ENCODE measurements at places on chromosomes 1 and 21.

GRCh38 chr1:53116307-53116810, 26.1 kb downstream of the SLC1A7 start:
- no peak for DNase-seq

DNA sequence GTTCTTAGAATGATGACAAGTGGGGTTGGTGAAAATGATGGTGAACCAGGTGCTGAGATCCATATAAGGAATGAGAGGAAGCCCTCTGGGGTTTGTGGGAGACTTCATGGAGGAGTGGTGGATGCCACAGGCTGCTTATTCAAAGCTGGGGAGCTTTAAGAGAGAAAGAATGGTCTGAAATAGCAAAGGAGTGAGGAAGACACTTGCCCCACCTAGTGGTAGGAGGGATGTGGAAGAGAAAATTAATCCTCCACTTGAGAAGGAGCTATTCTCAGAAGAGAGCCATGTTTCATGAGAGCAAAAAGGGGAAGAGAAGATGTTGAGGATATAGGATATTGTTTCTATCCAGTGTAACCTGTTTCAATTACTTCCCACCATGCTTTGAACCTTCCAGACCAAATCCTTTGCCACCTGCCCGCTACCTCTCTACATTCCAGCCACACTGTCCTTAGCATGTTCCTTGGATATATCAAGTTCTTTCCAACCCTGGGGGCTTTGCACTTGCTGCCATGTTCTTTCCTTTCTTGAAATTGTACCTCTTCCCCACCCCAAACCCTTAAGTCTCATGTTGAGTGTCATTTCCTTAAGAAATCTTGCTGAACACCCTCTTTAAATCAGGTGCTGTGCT, 19.6 kb upstream of the ZNF648 start:
- DNase-seq, result peak; percentile 36

GRCh38 chr1:163186862-163187261, 15.9 kb downstream of the RGS5 start:
- DNase-seq, result no peak

- DNase-seq, result no peak
Measured at GRCh38 chr1:66352792-66353191, 181.2 kb upstream of the SGIP1 start.

DNA sequence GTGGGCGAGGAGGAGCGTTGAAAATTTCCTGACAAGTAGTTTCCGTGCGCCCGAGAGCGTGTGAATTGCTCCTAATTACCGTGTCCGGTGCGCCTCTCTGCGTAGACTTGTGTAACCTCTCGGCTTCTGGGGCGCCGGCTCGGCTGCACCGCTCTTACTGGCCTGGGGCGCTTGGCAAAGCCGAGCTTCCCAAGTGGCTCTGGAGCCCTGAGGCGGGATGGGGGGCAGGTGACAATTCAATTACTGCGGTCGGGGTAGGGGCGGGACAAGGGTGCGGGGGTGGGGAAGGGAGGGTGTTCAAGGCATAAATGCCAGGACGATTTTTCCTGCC, 392 bp upstream of the DMRTA2 start:
- DNase-seq, result peak; percentile 36

DNA sequence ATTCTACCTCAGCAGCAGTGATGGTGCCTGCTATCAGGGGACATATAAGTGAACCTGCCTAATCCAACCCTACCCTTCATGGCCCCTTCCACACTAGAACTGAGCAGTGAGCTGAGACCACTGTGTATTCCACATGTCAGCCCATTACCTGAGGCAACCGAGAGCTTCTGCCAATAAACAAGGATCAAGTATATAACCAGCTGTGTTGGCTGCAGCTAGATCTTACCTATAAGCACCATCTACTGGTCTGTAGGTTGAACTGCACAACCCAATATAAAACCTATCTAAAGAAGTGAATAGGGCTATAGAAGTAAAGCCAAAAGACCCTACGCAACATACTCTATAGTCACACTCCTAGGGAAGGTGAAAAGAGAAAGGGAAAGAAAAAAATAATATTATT, 376.9 kb downstream of the HHIPL2 start:
- peak; percentile 5 for DNase-seq

GRCh38 chr21:45893740-45894449, 87.7 kb upstream of the COL6A1 start:
- DNase-seq, result no peak

GRCh38 chr1:245039196-245039595, 115.6 kb upstream of the KIF26B start:
- DNase-seq, result no peak

DNA sequence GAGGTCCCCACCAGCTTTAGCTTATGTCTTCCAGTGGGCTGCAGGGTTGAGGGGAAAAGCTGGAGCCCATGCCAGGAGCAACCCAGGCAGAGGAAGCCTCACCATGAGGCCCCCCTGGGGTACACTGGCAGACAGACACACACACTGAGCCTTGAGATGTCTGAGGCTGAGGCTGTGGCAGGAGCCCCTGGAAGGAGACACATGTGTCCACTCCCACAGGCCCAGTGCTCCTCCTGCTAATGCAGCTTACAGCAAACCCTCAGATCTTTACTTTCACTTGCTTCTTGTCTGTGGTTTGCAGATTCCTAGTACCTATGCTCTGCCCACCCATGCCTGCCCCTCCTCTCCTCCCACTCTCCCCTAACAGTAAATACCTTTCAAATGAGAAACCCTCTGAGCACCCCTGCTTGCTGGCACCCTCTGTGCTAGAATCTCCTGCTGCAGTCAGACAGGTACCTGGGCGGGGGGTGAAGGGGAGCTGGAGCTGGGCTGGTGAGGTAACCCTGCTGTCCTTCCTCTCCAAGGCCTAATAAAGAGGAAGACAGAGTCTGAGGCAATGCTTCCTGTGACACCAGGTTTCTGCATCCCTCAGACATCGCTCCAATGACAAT, 63.4 kb upstream of the NEK2 start:
- no peak for DNase-seq

GRCh38 chr1:153525088-153525728, 10.6 kb downstream of the S100A6 start:
- no peak for DNase-seq

DNA sequence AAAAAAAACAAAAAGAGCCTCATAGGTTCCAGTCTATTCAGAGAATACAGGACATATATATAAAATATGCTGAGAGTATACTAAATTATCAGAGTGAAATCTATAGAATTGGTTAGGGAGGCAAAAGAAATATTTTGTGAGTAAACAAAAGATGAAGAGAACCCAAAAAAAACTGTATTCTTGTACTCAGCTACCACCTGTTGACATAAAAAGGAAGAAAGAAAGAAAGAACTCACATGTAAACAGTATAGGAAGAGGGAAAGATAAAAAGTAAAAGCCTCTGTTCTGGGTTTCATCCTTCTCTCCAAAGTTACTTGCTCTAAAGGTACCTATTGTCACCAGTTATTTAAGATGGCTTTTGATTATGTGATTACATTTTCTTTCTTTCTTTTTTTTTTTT, 9.9 kb upstream of the BNIPL start:
- no peak for DNase-seq

GRCh38 chr1:198493329-198493728, 47.2 kb downstream of the ATP6V1G3 start:
- DNase-seq, result no peak

GRCh38 chr1:227785805-227786671, 29.4 kb upstream of the PRSS38 start:
- DNase-seq, result no peak

GRCh38 chr1:164664127-164664526, 105.1 kb downstream of the PBX1 start:
- no peak for DNase-seq

DNA sequence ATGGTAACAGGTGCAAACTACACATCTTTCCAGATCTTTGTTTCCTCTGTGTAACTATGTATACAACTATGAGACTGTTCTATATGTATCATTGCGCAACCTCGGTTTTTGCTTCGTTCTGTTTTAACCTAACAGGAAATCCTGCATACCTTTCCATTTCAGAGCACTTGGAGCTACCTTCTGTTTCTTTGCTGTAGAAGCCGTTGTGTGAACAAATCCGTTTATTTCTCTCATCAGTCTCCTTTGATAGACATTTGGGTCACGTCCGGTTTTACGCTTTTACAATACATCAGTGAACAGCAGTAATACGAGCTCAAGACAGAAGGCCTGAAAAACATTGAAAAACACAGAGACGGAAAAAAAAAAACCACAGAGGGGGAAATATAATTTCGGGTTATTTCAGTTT, 10.5 kb downstream of the ATP5IF1 start:
- DNase-seq, result no peak

DNA sequence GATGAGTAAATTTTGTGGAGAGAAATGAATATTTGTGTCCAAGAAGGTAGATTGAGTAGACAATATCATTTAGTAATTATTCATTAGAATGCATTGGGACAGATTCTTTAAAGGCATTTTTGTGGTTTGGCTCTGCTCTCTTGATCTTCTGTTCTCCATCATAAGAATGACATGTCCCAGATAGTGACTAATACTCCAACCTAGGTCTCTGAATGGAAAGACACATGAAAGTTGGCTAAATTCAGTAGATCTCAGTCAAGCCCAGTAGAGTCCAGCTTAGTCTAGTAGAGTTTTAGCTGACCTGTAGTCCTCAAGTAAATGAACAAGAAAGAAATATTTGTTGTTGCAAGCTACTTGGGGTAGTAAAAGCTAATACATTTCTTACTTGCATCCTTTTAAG, 61.8 kb upstream of the DNAH14 start:
- DNase-seq, result no peak

- no peak for DNase-seq
Measured at GRCh38 chr1:234884006-234884405, 244.6 kb downstream of the TOMM20 start.

DNA sequence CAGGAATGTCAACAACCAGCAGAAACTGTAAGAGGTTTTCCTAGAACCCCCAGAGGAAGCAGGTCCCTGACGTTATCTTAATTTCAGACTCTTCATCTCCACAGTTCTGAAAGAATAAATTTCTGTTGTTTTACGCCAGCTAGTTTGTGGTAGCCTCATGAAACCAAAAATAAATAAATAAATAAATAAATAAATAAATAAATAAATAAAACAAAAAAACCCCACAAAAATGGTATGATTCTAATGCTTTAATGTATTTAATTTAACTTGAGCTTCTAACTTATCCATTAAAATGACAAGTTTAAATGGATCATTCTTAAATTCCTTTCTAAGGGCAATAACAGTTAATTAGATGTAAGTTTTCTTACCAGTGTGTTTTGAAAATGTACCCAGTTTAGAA, 293.8 kb upstream of the ADAMTS5 start:
- no peak for DNase-seq

DNA sequence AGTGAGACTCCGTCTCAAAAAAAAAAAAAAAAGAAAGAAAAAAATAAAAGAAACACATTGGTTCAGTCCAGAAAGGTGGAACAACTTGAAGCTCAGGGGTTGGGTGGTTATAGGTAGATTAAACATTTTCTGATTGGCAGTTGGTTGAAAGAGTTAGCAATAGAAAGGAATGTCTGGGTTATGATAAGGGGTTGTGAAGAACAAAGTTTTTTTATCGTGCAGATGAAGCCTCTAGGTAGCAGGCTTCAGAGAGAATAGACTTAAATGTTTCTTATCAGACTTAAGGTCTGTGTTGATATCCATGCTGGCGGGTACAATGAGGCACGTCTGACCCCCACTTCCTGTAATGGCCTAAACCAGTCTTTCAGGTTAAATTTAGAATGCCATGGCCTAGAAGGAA, 45.0 kb upstream of the PDE9A start:
- DNase-seq, result no peak

GRCh38 chr1:77279929-77280328, 1.9 kb upstream of the AK5 start:
- no peak for DNase-seq

GRCh38 chr21:29639366-29640079, 300.3 kb downstream of the GRIK1 start:
- DNase-seq, result no peak

- DNase-seq, result no peak
Measured at GRCh38 chr1:192977089-192977706, 82.0 kb downstream of the UCHL5 start.

DNA sequence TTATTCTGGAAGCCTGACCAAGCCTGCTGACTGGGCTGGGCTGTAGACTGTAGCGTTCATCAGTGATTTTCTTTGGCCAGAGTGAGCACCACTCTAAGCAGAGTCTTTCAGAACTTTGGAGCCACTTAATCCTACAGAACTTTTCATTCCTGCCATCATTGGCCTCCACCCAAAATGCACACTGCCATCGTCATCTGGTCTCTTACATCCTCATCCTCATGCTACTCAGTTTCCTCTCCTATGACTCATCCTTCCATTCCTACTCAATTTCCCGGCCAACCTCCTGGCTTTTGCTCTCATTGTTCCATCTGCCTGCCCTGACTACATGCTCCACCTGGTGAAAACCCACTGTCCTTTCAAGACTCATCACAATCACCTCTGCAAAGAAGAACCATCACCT, 233.8 kb upstream of the USP25 start:
- no peak for DNase-seq

DNA sequence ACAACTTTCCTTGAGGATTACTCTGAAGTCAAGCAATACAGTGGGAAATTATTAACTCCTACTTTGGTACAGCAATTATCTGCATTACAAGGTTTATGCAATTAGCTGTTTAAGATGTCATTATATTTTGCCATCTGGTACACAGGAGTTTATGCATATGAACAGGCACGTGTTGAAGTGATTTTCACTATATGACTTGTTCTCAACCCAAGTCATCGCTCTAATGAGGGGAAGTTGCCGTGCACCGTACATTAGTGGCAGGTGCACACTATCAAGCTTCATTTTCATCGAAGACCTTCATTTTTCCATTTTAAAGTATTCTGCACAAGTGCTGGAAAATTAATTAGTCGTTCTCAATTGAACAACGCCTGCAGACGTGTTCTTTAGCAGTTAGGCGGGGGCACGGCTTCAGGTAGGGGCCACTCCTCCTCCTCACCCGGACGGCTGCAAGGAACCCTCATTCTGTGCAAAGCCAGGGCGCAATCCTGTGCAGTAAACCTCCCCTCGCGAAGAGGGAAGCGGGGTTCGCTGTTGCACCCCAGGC, 39.8 kb upstream of the NFIA start:
- DNase-seq, result no peak

DNA sequence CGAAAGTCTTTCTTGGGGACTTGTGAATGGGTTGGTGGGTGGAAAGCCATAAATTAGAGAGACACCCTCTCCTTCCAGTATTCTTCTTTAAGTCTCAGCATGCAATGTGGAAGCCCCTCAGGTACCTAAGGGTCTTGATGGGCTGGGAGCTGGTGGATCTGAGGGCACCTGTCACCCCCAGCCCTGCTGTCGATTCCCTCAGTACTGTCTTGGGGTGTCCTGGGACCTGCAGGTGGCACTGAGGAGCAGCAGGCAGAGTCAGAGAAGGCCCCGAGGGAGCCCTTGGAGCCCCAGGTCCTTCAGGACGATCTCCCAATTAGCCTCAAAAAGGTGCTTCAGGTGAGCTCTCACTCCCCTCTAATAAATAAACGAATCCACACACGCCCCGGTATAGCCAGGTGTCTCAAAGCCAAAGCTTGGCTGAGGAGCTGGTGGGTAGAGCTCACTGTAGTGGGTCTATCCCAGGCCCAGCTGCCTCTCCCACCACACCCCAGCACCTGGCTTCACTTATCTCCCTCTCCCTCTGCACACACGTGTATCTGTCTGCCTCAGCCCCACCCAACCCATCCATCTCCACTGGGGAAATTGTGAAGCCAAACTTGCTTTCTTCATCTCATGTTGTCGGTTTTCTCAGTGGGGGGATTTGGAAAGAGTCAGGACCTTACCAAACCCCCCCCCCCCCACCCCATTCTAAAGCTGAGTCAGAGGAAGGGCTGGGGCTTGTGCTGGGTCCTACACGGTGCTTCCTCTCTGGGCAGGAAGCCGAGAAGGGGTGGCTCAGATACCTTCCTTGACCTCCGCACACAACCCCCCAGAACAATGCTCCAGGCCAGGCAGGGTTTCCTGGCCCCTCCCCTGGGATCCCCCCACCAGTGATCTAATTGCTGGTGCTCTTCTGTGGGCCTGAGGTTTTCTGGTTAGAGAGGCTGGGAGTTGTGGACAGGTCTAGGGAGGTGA, 1.6 kb downstream of the ADAM15 start:
- DNase-seq, result peak; percentile 63

Data from RWPE1 (cell line).